ENCODE measurements at places on chromosomes 12 and 14. TPM values are rescaled to one million over a fixed set of nuclear protein-coding genes. Genes with fewer than 3 reads are reported as not detected.

Gene PRPH
- polyA plus RNA-seq: 0.08 TPM

Gene CLEC2D
- 2.3 TPM for polyA plus RNA-seq

Gene SEC23A
- polyA plus RNA-seq: 61.4 TPM

- H3K36me3 ChIP-seq: peaks cover 2% of the 10 kb centered on the region
- H3K27me3 ChIP-seq: no peaks in the 10 kb centered on the region
- H3K4me3 ChIP-seq: no peak overlapping the region
- H3K4me1 ChIP-seq: peaks cover 6% of the 10 kb centered on the region
- no peak overlapping the region for H3K27ac ChIP-seq
These were observed 102.5 kb downstream of the LGMN start for GRCh38 chr14:92645841-92646478.

DNA sequence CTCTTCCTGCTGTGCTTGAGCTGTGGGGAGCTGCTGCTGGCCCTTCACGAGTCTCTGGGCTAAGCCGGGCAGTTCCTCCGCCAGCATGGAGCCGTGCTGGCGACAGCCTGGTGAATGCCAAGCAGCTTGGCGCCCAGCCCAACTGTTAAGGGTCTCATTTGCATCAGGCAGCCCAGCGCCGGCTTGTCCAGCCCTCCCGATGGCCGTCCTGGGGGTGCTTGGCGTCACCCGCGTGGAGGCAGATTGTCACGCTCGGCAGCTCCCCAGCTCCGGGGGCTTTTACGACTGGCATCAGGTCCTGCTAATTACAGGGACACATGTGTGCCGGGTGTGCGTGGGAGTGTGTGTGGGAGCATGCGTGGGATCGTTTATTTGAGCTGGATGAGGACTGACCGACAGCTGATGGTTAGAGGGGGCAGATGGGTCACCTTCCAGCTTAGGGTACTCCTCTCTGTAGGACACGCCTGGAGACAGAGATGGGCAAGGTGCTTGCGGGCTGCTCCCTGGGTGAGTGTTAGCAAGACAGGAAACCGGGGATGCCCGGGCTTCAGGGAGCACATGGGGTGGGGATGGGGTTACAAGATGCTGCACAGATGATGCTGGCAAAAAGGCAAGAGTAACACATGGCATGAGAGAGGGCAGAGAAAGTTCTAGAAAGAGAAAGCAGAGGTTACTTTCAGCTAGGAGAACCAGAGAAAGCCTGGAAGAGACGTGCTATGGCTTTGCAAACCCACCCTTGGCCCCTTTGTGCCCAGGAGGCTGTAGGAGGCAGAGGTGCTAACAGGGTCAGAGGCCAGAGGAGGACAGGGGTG, 64.1 kb downstream of the KIF26A start:
- no peak overlapping the region for H3K4me3 ChIP-seq
- no peak for DNase-seq
- no peaks in the 10 kb centered on the region for H3K4me1 ChIP-seq
- H3K36me3 ChIP-seq: no peaks in the 10 kb centered on the region
- no peak overlapping the region for H3K27ac ChIP-seq
- H3K27me3 ChIP-seq: no peaks in the 10 kb centered on the region

DNA sequence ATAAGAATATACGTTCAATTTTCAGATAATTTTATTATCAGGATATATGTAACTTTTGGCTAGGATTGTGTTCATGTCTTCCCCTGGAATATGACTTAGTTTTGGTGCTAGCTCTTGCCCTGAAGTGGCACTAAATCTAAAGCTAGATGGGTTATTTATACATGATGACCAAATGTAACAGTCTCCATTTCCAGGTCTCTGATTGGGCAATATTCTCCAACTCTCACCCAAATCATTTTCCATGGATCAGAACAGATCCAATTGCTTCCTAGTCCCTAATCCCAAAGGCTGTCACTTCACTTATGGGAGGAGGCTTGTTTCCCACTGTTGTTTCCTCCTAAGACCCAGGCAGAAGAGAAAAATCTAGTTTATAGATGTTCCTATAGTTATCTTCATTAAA, 274.6 kb upstream of the SLC16A7 start:
- H3K27me3 ChIP-seq: no peaks in the 10 kb centered on the region
- no peaks in the 10 kb centered on the region for H3K4me1 ChIP-seq
- no peaks in the 10 kb centered on the region for H3K36me3 ChIP-seq
- DNase-seq: no peak
- H3K4me3 ChIP-seq: no peak overlapping the region

GRCh38 chr14:72701605-72702004, 192.3 kb downstream of the DPF3 start:
- H3K36me3 ChIP-seq: no peaks in the 10 kb centered on the region
- H3K4me3 ChIP-seq: no peak overlapping the region
- no peak overlapping the region for H3K27ac ChIP-seq
- no peak for DNase-seq
- H3K27me3 ChIP-seq: peaks cover 5% of the 10 kb centered on the region

Measured in keratinocyte (primary cell).